Epithelial cell of prostate (primary cell): ENCODE measurements at places on chromosomes 11 and 22.

DNA sequence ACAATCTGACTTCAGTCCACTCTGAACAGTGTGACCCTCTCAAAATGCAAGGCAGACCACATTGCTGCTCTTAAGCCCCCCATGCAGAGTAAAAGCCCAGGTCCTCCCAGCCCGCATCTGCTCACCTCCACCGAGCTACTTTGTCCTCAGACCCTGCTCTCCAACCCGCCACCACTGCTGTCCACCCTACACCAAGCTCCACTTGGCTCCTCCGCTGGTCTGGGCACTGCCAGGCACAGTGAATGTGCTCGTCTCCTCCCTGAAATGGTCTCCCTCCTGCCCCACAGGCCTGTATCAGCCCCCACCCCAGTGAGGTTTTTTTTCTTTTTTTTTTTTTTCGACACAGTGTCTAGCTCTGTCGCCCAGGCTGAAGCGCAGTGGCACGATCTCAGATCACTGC is 67.4 kb upstream of the ARFGAP3 start:
- no peak for DNase-seq

DNA sequence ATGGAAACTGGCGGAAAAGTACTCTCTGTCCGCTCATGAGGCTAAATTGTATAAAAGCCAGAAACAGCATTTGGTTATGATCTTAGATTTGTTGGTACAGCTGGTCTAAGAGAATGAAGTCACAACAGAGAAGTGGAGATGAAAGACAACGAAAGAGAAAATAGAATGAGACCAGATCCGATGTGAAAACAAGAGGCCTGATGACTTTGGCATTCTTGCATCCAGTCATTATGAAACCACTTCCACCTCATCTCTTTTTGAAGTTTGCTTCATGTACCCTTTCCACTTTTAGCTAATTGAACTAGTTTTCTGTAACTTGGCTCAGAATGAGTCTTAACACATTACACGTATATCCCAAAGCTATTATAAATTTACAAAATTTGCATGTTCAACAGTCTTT is 1431.7 kb downstream of the LRRC4C start:
- no peak for DNase-seq

DNA sequence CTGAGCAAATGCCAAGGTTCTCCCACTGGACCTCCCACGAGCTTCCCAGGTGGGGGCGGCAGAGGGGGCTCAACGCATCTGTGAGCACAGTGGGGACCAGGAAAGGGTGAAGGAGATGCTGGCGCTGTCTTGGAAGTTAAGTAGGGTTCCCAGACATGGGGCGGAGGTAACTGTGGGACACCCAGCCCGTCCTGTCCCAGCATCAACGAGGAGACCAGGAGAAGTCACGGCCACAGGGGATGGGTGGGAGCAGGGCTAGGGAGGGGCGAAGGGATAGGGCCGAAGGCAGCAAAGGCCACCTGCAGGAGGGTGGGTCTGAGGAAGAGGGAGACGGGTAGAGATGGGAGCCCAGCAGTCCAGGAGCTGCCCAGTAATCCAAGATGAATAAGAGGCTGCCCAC is 70.4 kb downstream of the PHF21B start:
- no peak for DNase-seq

GRCh38 chr11:126701520-126701897 is 299.1 kb downstream of the KIRREL3 start:
- DNase-seq = no peak

DNA sequence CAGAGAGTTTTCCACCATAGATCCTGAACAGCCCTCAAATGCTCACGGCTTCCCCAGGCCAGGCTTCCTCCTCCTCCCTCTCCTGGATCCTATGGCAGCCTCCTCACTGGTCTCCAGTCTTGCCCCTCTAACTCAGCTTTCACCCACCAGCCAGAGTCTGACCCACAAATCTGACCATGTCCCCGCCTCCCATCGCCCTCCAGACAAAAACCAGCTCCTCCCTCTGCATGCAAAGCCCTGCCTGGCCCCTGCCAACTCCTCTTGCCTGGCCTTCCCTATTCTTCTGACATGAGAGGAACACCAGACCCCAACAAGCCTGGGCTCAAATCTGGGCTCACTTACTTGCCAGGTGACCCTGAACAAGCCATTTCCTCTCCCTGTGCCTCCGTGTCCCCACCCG is 32.4 kb upstream of the PDE2A start:
- no peak for DNase-seq

DNA sequence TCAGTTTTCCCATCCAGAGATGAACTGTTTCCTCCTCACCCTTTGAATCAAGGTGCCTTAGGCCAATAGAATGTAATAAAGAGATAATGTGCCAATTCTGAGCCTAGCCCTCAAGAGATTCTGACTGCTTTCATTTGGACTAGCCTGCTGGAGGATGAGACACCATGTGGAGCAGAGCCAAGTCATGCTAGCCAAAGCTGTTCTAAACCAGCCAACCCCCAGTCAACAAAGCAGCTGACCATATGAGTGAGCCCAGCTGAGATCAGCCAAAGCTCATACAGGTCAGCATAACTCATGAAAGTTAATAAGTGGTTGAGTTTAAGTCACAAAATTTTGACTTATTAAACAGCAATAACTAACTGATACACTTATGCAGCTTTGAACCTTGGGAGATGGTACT is 66.7 kb upstream of the DBX1 start:
- DNase-seq = no peak

GRCh38 chr22:28992565-28993356 is 68.9 kb downstream of the C22orf31 start:
- no peak for DNase-seq

- no peak for DNase-seq
Observed at GRCh38 chr22:33535937-33536875, 384.1 kb downstream of the LARGE1 start.

GRCh38 chr11:134503596-134503995 is 91.6 kb upstream of the B3GAT1 start:
- no peak for DNase-seq

DNA sequence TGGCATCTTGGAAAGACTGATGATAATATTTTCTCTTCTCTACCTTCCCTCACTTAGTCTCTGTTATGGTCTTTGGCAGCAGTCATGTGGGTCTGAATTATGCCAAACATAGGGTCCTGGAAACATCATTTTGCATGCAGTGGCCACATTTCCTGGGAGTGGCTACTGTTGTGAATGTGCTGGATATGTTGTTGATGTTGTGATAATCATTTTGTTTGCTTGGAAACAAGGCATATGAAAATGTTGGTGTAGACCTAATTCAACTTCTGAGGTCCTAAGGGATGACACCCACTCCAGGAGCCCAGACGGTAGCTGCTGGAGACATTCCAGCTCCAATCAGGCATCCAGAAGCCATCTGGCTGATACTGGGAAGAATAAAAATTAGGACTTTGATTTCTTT is 109.7 kb downstream of the DCDC1 start:
- no peak for DNase-seq

GRCh38 chr11:1160231-1161101 is 2.7 kb downstream of the MUC5AC start:
- DNase-seq = no peak

GRCh38 chr11:89612096-89612495 is 98.0 kb upstream of the TRIM77 start:
- no peak for DNase-seq

- no peak for DNase-seq
Observed at GRCh38 chr22:31123292-31123602, 481 bp downstream of the INPP5J start.

DNA sequence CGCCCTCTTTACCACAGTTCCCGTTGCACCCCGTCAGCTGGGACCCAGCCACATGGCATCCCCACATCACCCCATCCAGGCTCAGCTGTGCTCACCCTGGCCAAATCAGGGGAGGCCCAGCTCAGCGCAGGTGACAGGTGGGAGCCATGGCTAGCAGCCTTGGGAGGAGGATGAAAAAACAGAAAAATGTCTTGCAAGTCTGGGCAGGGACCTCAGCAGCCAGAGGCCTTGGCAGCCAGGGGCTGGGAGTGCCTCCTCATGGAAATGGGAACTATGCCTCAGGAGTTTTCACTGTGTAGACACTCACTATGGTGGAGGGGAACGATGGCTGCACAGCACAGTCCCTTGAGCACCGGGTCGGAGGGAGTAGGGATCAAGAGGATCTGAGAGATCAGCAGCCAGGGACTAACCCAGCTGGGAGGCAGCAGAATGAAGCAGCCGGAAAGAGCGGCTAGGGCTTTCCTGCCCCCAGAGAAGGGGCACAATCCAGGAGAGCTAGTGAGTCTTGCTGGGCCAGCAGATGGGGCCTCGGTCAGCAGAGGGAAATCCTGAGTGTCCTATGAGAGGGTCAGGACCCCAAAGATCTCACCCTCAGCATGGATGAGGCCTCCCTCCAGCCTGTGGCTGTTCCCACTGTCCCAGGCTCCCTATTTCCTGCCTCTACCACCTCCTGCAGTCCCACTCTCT is 6.2 kb upstream of the FTH1 start:
- peak; percentile 69 for DNase-seq

GRCh38 chr11:102422817-102423712 is 29.5 kb downstream of the TMEM123 start:
- DNase-seq = no peak

GRCh38 chr11:115266066-115266639 is 238.1 kb downstream of the CADM1 start:
- no peak for DNase-seq

GRCh38 chr11:77311701-77312100 is 10.2 kb upstream of the GDPD4 start:
- no peak for DNase-seq

DNA sequence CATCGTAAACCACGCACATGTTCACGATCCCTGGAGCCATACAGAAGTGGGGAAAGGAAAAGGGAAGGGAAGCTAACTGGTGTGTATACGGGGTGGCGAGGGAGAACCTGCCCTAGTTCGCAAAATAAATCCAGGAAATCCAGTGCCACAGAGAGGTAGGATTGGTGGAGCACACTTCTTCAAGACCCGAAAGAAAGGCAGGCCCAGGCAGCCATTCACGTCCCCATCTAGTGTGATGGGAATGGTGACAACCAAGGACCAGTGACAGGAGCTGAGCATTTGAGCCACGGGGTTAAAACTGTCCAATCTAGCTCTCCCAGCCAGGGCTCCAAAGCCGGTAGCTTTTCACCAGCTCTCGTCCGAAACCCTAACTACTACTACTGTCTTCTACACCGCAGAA is 53.7 kb downstream of the IGSF9B start:
- DNase-seq = no peak

- no peak for DNase-seq
Observed at GRCh38 chr22:38133331-38133730, 22.8 kb upstream of the BAIAP2L2 start.

DNA sequence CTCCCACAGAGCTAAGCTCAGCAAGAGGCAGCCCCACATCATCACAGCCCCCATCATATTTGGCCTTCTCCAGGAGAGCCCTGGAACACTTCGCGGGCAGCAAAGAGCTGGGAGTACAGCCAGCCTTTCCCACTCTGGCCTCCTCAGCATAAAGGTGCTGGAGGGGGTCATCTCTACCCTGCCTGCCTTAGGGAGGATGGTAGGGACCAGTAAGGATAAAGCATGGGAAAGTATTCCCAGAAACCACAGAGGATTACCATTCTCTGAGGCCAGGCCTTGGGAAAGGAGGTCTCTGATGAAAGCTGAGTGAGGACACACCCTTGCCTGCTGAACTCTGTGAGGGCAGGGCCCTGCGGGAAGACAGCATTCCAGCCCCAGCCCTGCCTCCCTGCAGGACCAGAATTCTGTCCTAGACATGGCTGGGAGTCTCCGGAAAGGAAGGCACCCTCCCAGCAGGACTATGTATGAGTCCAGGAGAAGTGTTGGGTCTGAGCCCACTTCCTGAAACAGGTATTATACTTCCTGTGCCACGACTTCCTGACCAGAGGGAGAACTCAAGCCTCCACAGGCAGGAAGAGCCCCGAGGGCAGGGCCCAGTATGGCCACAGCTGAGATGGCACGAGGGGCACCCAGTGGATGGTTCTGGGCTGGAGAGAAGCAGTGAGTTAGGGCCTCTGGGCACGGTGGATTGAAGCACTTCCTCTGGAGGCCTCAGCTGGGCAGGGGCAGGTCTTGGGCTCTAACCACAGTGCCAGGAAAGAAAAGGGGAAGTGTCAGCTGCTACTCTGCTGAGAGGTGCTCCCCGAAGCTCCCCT is 12.9 kb upstream of the CASTOR1 start:
- DNase-seq = no peak

DNA sequence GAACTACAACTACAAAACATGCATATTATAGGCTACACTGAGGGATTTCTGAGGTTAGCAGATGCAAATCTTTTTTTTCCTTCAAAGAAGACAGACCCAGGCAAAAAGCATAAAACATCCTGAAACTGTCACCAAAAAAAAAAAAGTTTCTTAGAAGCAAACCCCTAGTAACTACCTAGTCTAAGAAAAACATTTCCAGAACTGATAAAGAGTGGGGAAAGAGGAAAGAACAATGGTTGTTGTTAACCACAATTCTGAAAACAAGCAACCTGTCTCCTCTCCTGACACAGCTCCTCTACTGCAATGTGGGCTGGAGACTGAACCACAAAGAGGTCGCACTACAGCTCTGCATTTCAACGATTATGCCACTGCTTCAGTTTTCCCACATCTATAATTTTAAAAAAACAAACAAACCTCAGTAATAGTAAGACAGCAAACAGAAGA is 15.0 kb downstream of the DENND5A start:
- DNase-seq = no peak

DNA sequence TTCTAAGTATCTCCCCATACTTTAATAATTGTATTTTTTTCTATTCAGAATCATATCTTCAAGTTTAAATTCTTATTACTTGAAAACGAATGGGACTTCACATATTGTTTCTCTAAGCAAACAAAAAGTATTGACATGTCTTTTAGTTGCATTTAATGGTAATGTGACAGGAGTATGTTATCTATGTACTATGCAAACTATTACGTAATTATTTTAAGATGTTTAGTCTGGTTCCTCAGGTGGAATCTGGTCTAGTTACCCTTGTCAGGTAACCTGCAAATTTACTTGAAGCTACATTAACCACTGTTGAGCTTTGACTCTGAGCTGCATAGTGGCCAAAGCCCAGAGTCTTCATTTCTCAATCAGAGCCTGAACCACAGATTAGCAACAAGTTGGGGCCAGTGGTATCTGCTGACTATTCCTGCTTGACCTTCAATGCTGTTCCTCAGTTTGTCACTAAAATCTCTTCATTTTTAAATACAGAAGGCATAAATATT is 110.6 kb downstream of the ATM start:
- DNase-seq = no peak

DNA sequence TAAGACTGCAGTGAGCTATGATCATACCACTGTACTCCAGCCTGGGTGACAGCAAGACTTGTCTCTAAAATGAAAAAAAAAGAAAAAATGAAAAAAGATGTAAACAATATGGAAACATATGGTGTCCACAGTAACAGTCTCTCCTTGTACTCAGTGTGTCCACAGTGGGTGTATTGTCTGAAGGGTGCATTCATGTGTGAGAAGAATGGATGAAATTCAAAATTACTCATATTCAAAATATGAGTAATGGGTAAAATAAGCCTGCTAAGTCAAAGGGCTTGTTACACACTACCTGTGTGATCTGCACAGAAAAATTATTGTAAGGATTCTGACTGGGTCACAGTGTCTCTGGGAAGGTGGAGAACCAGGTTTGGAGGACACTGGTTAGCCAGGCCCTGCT is 26.9 kb downstream of the PPFIA1 start:
- no peak for DNase-seq

- no peak for DNase-seq
Observed at GRCh38 chr11:61829806-61830205, 1.7 kb downstream of the FADS2 start.

GRCh38 chr11:58567889-58568512 is 7.7 kb downstream of the LPXN start:
- no peak for DNase-seq

- DNase-seq = no peak
Observed at GRCh38 chr11:1486054-1486825, at the start of gene MOB2. TSS of gene MOB2 (minus strand) at chr11:1486779. CDS start at chr11:1486556, 223 bp downstream.
